CMK (cell line): ENCODE measurements at places on chromosomes 11 and 22.

GRCh38 chr11:11435635-11436034 is 82.6 kb upstream of the CSNK2A3 start:
- DNase-seq, result no peak

DNA sequence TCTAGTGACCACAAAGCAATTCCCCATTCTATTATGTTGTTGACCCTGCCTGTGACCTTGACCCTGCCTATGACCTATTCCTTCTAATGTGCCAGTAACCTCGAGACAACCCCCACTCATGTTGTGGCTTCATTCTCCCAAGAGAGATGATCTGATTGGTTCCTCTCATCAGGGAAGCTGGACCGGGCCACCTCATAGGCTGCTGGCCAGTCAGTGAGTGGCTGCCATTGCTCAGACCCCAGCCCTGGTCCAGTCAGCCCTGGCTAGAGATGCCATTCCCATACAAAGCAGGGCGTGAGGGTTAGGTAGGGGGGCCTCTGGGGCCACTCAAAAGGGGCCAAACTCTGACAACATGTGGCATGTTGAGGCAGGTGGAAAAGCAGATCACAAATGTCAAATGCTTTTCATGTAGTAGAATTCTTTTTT is 11.9 kb downstream of the SLC29A2 start:
- DNase-seq, result no peak

DNA sequence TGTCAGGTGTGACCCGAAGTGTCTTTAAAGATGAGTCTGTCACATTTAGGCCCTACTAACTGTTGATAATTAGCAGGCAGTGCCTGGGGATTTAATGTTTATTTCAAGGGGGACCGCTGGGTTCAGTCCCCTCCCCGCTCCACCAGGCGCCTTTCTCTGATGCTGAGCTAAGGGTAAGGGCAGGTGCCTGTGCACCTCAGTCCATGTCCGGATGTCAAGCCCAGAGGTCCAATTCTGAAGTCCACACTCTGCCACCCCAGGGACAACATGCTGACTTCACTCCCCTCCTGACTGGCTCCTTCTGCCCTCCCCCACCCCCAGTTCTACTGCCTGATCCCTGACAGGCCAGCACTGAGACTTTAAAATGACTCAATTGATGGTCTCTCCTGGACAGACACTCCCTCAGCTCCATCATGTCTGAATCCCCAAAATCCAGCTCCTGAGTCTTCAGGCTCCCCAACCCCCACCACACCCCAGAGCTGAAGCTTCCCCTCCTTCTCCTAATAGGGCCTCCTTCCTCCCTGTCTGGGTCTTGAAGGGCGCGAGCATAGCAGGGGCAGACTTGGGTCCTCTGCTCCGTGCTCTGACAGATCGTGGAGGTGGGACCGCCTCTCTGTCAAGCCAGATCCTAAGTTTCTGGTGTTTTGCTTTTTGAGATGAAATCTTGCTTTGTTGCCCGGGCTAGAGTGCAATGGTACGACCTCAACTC is 49.8 kb upstream of the ANO1 start:
- no peak for DNase-seq

GRCh38 chr22:24601217-24602104 is 1.5 kb upstream of the GGT1 start:
- no peak for DNase-seq

DNA sequence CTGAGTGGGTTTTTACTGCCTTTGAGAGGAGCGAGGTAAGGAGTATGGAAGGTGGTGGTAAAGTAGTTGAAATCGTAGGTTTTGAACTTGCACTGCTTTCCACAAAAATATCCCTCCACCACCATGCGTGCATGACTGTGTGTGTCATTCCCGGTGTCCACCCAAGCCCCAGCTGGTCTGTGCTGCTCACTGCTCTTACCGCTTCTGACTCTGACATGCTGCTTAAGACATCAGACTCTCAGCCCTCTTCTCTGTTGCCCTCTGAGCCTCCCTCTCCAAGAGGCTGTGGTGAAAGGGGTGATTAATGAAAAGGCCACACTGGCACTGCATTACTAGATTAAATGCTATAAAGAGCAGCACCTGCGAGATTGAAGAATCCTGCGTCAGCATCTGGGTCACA is 128.7 kb downstream of the SPATA19 start:
- no peak for DNase-seq

GRCh38 chr11:843818-844692 is 1.4 kb downstream of the TSPAN4 start:
- no peak for DNase-seq

GRCh38 chr11:107999759-108000455 is 8.8 kb upstream of the CUL5 start:
- no peak for DNase-seq

- no peak for DNase-seq
Observed at GRCh38 chr11:112697391-112698178, 263.6 kb upstream of the NCAM1 start.

DNA sequence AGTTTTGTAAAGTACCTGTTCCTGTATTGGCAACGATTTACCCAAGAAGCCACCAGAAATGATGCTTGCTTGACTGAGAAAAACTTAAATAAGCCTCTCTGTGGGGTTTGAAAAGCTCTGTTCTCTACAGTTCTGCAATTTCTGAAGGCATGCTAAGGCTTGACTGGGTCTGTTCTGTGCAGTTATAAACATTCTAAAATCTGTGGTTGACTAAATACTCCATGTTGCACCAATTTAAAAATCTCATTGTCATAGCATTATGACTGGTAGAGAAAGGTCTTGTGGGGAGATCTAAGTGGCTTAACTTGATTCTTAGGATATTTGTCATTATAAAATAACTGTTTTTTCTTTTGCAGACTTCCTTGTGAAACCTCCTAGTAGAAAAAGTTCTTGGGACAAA is 73.7 kb downstream of the MTMR3 start:
- no peak for DNase-seq

- no peak for DNase-seq
Observed at GRCh38 chr11:31236143-31236542, 133.4 kb downstream of the DCDC1 start.

GRCh38 chr11:17603056-17603825 is 56.2 kb downstream of the OTOG start:
- no peak for DNase-seq

DNA sequence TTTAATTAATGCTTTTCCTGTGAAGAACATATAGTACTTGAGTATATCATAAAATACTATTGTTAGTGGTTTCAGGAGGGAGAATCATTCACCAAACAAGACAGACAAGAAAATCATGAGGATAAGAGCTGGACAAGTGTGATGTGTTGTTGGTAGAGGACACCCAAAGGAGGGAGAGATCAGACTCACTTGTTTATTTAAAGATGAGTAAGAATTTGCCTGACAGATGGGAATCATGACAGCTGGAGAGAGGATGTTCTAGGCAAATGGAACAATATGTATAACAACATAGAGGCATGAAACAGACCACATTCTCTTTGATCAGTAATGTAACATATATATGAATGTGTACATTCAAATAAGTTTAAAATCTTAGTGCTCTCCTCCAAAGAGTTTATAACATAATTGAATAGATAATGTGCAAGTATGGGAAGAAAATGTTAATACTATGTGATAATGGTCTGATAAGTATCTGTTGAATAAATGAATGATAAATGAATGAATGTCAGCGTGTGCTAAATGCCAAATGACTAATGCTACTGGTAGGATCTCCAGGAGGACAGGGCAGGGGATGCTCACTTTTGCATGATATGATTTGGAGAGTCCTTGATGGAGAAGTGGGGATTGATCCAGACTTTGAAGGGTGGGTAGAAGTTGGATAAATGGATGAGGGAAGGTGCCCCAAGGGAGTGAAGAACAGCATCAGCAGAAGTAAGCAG is 228.9 kb upstream of the SORL1-AS1 start:
- no peak for DNase-seq

DNA sequence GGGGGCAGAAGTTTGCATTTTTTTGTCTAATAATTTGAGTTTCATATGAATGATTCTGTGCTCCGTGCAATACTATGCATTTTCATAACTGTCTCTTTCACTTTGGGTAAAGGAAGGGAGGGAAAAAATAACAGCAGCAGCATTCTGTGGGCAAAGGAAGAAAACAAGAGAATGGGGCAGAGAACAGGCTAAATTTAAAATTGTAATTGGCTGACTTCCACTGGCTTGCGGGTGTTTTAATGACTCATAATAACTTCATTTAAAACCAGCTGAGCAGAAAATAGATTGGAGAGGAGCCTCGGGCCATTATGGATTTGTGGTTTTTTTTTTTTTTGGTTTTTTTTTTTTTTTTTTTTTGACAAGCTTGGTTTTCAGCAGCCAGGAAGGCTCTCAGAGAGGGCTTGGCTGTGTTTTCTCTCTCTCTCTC is 107.4 kb downstream of the ZBTB16 start:
- DNase-seq, result no peak

GRCh38 chr11:63226488-63227114 is 16.8 kb downstream of the SLC22A25 start:
- DNase-seq, result no peak

- DNase-seq, result no peak
Observed at GRCh38 chr11:96986516-96986915, 596.7 kb downstream of the JRKL start.

DNA sequence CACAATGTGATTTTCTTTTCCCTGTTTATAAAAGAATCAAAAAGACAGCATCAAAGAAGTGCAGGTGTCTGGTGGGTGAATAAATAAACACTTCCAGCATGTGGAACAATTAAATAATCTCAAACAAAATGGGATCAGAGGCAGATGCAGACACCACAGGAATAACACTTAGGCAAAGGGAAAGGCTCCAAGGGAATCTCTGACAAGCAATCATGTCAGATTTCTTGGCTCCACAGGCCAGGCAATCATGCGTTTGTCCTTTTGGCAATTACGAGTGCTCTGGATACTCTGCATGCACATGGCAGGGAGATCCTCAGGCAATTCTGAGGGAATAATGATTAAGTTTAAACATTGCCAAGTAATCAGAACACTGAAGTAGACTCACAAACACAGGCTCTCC is 403.5 kb upstream of the LUZP2 start:
- no peak for DNase-seq

DNA sequence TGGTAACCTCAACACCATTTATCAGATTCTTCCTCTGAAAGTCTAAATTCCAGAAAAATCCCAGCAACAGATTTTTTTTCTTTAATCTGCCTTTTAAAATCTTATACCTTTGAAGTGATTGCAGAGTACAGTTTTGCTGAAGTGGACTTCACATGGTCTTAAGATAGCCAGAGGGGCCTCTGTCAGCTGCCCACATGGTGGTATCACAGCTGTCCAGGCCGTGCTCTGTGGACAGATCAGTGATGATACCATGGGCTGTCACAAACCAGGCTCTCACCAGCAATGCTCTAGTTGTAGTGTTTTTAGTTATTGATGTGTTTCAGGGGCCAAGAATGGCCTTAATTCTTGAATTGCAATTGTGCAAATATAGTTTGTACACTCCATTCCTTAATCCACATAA is 44.0 kb downstream of the PARVA start:
- DNase-seq, result no peak

GRCh38 chr11:67053896-67054329 is 2.7 kb upstream of the RHOD start:
- DNase-seq, result peak; percentile 22

- no peak for DNase-seq
Observed at GRCh38 chr11:92240916-92241315, 16.3 kb downstream of the FAT3 start.

- DNase-seq, result no peak
Observed at GRCh38 chr11:28072321-28072720, 35.6 kb downstream of the KIF18A start.

DNA sequence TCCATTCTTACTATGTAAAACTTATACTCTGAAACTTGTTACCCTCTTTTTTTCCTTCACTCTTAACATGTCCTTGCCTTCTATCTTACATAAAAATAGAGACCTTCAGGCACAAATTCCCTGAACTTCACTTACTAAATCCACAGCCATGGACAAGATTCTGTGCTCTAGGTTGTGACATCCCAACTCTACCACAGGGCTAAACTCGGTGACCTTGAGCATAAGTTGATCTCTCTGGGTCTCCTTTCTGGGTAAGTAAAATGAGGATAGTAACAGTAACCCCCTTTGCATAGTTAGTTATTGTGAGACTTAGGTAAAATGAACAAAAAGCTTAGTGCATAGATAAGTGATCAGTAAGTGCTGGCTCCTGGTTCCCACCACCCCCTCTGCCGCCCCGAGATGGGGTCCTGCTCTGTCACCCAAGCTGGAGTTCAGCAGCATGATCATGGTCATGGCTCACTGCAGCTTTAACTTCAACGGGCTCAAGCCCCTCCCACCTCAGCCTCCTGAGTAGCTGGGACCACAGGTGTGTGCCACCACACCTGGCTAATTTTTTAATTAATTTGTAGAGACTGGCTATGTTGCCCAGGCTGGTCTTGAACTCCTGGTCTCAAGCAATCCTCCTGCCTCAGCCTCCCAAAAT is 20.1 kb downstream of the C11orf58 start:
- DNase-seq, result no peak

GRCh38 chr11:82675838-82676237 is 57.8 kb downstream of the FAM181B start:
- no peak for DNase-seq

GRCh38 chr11:12116425-12117032 is 6.1 kb downstream of the MICAL2 start:
- peak; percentile 76 for DNase-seq

DNA sequence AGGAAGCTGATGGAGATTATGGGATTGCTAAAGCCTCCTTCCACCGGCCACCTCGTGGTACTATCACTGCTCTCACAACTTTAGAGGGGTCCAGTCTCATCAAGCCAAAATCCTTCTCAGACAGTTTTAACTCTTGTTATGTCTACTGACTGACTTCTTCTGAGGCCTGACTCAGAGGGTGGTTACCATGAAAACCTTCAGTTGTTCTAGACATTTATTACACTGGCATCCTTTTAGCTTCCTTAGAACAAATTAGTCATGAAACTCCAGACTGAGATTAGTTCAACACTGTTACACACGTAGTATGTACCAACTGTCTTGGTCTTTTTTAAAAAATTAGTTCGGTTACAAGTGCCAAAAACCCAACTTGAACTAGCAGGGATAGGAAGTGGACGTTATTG is 7.5 kb downstream of the DIXDC1 start:
- no peak for DNase-seq

DNA sequence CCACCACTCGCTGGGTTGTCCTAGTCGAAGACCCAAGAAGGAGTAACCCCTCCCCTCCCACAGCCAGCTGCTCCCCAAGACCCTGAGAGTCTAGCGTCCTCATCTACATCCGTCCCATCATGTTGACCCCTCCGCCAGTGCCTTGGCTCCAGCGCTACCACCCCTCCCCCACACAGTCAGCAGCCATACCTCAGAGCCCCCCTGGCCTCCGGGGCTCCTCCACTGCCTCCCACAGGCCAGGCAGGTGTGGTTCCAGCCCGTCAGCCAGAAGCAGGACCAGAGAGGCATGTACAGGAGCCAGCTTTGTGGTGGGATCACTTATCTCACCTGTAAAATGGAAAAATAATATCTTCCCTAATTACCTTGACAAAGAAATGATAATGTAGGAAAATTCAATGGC is 51.5 kb upstream of the PHF21B start:
- DNase-seq, result no peak

GRCh38 chr11:66289548-66290329 is 796 bp upstream of the YIF1A start:
- no peak for DNase-seq
